ENCODE measurements at places on chromosomes 2 and 18. TPM values are rescaled to one million over a fixed set of nuclear protein-coding genes. Genes with fewer than 3 reads are reported as not detected.

- DNase-seq: peak; percentile 6
Measured at GRCh38 chr18:43271593-43272432, 5.5 kb downstream of the SYT4 start.

DNA sequence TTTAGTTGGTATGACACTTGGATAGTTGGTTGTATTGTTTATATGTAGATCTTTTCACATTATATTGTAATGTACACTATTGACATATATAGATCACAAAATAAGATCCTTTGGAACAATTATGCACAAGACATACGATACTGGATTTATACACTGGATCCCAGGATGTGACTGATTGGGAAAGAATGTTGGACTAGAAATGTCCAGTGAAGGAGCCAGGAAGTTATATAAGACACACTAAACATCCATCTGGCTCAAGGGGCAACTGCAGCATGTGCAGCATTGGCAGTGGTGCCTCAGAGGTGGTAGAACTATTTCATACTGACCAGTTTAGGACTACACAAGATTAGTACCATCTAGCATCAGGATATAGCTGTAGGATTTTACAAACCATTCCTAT is 104.9 kb downstream of the TRABD2A start:
- no peak for DNase-seq

DNA sequence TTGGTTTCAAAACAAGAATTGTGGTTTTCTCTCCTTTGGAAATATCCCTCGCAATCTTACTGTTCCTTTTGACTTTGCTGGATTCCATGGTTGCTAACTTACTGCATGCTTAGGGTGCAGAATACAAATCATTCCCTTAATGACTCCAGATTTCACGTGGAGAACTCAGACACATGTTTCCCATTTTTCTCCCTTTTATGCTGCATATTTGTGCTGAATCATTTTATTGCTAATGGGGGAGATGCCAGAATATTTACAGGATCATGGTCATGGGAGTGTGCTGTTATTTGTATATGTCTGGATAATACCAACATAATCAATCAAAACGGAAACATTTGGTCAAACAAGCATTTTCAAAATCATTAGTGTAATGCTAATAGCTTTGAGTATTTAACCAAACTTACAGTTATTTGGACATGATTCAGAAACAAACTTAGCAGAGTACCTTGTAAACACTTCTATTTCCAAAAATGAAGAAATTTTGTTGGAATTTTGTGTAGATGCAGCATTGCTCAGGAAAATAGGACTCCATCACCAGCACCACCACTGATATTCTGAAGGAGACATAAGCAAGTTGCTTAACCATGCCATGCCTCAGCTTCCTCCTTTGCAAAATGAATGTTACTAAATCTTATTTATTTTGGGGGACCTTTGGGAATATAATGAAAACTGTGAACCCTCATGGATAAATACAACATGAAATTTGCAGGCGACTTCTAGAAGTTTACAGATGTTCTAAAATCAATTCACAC is 122.5 kb upstream of the RND3 start:
- no peak for DNase-seq

- no peak for DNase-seq
Measured at GRCh38 chr2:122486086-122486485, 730.6 kb downstream of the TSN start.

DNA sequence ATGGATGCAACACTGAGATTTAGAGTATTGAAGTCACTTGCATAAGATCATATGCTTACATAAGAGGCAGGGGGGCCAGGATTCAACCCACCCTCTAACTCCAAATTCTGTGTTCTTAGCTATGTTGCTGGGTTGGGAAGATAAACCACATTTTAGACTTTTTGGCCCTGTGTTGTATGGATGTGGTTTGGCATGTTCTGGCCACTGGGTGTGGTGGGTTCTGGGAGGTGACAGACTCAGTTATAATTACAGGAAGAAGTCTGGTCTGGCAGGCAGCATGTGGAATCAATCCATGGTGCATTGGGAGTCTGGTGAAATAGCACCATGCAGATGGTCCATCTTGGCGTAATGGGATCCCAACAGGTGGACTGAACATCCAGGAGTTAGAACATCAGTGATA is 138.9 kb downstream of the LTBP1 start:
- no peak for DNase-seq

DNA sequence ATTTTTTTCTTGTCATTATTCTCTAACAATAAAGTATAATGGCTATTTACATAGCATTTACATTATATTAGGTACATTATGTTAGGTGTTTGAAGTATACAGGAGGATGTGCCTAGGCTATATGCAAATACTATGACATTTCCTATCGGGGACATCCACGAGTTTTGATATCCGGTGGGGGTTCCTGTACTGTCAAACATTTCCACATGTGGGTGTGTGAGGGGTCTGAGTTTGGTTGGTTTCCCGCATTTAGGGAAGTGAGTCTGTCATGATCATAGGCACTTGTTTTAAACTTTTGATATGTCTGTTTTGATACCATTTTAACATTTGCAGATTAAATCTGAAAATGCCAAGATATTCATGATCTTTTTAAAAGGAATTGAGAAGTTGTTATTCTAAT is 76.0 kb downstream of the CEP192 start:
- DNase-seq: no peak

DNA sequence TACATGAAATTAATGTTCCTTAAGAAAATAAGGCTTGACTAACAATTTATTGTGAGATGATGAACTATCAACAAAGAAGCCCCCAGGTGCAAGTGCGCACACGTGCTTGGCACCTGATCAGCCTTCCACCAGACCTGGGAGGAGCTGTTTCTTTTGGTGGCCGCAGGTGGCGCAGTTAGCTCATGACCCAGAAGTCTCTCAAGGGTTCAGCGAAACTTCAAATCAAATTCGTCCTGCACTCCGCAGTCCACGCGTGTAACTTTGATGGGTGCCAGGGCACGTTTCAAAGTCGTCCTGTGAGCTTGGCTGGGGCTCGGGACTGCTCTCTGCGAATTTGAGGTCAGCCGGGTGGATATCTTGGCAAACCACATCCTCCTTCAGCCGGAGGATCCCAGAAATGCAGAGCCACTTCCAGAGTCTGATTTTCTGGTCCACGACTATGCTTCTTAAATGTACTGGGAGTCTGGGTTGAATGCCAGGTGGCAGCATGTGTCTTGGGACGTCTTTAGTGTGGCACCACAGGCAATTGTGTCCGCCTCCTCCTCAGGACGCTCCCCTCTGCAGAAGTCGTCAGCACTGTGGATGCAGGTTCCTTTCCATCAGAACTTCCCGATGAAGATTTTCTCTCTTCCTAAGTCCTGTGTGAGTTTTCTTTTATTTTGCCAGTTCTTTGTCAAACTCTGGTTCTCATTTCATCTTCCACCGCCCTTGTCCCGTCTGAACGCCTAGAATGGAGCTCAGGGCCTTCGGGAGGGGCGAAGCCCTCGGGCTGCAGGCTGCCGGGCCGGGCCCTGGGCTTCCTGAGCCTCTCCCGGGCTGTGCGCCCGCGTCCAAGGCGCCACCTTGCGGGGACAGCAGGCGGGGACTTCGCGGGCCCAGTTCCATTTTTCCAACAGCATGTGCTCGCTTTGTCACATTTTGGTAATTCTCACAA is 61.3 kb upstream of the RAPGEF4 start:
- DNase-seq: no peak

DNA sequence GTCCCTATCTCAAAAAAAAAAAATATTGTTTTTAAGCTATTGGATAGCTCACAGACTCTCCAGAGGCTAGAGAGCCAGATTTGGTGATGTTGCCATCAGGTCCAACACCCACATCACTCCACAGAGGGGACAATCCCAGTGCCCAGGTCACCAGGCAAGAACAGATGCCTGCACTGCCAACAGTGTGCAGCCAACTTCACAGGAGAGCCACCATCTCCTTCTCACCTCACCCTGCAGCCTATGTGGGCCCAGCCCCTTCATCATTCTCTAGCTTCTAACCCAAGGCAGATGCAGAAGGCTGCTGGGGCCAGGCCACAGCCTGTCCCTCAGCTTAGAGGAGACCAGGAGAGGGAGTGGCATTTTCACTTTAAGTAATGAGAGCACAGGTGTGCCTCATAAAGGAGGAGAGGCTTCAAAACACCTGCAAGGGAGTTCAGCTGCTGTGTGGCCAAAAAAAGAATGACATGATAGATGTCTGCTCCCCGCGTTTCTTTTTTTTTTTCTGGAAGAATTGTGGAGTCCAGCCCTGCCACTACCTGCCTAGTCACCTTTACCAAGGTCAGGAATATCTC is 98.0 kb upstream of the ZSWIM2 start:
- no peak for DNase-seq

DNA sequence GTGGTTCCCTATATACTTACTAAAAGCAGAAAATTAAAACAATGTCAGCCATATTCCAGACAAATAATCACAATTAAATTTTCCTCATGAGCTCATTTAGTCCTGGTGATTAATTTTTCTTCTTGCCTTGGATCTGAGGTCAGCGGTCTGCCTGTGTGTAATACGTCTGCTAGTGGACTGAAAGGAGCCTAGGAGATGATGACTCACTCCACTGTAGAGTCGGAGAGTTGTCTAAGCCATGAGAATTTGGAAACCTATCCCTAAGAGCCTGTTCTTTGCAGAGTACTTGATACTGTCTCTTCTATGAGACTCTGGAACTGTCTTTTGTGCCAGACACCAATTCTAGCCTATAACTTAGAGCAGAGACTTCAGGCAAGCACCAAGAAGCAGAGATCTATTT is 94.2 kb upstream of the RAB27B start:
- peak; percentile 72 for DNase-seq

- DNase-seq: peak; percentile 76
Measured at GRCh38 chr2:2837746-2838547, 506.9 kb upstream of the MYT1L start.

Gene CDC42EP3
- total RNA-seq: 47.8 TPM

DNA sequence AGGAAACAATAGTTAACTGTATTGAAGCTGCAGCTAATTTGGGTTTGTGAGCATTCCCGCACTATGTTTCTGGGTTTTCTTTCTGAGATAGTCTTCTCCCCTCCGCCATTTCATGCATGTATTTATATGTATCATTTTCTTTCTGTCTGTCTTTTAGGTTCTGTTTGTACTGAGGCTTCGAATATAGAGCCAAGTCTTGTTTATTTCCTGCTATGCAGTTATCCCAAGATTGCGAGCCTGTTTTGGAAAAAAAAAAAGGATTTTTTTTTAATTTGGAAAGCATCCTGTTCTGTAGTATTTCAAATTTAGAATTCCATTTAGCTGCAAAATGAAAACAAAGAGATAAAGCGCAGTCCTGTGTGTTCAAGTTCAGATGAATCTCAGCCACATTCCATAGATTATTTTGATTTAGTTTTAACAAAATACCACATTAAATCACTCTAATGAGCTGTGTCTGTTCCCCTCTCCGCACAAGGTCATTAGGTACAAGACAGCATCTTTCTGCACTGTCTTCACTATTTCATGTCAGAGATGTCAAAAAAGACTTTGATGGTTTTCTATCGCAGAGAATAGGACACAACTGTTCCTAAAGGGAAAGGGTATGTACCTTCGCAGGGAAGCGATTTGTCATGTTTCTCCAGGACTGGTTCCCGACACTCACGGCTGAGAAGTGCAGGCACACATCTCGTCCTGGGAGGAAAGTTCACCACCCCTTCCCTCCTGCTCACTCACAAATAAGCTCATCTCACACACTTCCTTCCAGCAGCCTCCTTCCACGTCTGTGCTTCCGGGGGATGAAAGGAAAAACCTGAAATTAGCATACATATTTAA is 443.4 kb downstream of the ZNF516 start:
- DNase-seq: no peak

DNA sequence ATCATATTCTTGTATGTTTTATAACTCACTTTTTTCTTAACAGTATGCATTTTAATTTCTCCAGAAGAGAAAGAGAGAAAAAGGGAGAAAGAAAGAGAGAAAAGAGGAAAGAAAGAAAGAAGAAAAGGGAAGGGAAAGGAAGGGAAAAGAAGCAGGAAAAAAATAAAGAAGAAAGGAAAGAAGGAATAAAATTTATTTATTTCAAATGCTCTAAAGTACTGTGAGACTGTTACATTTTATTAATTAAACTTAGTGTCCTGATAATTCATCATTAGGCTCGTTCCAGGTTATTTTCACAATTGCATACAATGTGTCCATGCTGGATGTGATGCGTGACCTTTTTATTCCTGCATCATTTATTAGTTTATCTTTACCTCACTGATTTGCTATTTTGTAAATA is 1023.4 kb upstream of the KLHL29 start:
- no peak for DNase-seq

GRCh38 chr2:27823569-27823968 is 52.0 kb downstream of the MRPL33 start:
- no peak for DNase-seq

Gene RBM44
- total RNA-seq: 0.06 TPM

DNA sequence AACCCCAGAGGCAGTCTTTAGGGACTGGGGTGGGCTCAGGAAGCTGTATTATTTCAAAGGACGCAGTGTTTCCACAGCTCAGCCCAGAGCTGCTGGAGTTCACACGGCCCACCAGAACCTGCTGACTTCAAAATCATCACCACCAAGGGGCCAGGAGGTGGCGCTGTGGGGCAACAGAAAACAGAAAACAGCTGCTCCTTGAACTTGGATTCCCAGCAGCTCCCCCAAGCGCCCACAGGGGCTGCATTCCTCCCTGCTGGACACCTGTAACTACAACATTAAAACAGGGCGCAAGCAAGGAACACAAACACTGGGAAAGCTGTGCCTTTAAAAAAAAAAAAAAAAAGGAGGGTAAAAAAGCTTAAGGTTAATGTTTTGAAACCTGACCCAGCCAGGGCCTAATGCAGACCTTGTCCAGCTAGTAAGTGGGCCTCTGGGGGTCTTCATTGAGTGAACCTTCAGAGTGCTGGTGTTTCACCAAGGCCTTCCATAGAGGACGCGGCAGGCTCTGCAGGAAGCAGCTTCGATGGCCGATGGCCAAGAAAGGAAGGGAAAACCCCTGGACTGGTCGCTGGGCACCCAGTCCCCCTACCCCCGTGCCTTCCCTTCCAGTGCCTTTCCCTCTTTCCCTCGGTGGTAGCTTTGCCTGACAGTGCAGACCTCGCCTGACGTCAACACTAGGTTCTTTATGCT is 25.9 kb downstream of the MLPH start:
- DNase-seq: peak; percentile 87

DNA sequence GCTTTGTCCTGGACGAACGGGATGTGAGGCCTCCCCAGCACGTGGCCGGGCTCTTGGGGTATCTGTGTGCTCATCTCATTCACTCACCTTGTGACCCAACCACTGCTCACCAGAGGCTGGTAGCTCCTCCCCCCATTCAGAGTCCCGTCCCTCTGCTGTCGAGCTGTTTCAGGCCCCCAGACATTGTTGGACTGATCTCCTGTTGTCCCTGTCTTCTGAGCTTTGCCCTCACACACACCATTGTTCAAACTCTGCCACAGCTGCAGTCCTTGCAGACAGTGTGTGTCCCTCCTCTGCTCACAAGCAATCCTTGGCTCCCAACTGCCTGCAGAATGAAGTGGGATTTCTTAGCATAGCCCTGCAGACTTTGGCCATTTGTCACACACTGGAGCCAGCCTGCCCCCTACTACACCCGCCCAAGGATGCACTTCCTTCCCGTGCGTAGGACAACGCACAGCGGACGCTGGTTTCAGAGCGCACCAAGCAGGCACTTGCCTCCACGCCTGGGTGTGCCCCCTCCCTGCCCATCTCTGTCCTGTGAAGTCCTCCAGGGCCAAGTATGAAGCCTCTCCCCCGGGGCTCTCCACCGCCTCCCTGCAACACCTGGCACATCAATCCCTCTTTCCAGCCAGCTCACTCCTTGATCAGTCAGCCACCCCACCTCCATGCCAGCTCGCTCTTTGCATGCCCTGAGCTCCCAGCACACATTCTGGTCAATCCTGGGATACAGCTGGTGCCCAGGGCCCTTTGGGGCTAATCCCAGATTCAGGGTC is 16.5 kb upstream of the PRLH start:
- DNase-seq: no peak

Gene CPO
- not detected for total RNA-seq

All from Daoy (cell line).